ENCODE measurements at places on chromosomes 13 and 19.

- DNase-seq = no peak
Observed at GRCh38 chr19:18590273-18591272, 2.0 kb downstream of the REX1BD start.

GRCh38 chr19:58466089-58466759 lies 656 bp upstream of the ZNF324 start:
- no peak for DNase-seq

- no peak for DNase-seq
Observed at GRCh38 chr13:113660066-113660465, 2.1 kb upstream of the ATP4B start.

- DNase-seq = no peak
Observed at GRCh38 chr19:39997638-39998216, 867 bp downstream of the ZNF546 start.

DNA sequence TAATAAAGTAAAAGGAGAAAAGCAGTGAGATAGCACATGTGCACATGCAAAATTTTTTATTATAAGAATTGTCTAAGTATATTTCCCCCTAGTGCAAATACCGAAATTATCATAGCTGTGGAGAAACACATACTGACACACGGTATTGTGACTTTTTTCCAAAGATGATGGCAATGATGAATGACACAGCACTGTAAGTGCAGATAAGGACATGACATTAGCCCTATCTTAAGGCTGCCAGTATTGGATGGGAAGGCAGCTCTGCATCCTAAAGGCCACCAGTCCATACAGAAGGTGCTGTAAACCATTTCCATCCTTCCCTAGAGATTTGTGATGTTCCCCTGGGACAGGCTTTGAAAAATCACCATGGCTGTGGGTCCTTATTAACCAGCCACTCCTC lies 11.5 kb upstream of the MICU2 start:
- no peak for DNase-seq

GRCh38 chr13:35014606-35015213 lies 72.6 kb downstream of the NBEA start:
- no peak for DNase-seq

DNA sequence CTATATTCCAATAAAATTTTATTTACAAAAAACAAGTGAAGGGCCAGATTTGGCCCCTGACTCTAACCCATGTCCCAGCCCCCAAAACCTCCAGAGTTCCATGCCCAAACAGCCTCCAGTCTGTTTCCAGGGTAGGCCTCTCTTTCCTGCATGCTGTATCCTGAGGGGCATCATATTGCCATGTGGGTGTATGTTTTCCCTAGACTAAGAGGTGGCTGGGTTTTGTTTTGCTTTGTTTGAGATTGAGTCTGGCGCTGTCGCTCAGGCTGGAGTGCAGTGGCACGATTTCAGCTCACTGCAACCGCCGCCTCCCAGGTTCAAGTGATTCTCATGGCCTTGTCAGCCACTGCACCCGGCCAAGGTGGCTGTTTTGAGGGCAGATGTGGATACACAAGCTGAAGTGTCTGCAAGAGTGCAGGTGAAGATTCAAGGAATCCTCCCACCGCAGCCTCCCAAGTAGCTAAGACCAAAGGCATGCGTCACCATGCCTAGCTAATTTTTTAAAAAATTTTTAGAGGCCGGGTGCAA lies 23.6 kb upstream of the LSM14A start:
- no peak for DNase-seq

DNA sequence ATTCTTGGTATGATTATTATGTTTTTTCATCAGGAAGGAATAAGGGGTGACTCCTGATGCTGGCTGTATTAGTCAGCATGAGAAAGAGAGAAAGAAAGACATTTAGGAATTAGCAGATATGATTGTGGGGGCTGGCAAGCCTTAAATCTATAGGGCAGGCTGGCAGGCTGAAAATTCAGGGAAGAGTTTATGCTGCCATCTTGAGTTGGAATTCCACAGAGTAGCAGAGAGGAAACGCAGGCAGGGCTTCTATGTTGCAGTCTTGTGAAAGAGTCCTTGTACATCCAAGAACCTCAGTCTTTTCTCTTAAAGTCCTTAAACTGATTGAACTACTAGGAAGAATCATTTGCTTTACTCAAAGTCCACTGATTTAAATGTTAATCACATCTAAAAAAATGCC lies 262.7 kb upstream of the SLC10A2 start:
- DNase-seq = no peak

- DNase-seq = peak; percentile 98
Observed at GRCh38 chr19:15379083-15379998, at the start of gene AKAP8. Gene AKAP8 (minus strand): TSS chr19:15379787. CDS start chr19:15379731, 56 bp downstream.

DNA sequence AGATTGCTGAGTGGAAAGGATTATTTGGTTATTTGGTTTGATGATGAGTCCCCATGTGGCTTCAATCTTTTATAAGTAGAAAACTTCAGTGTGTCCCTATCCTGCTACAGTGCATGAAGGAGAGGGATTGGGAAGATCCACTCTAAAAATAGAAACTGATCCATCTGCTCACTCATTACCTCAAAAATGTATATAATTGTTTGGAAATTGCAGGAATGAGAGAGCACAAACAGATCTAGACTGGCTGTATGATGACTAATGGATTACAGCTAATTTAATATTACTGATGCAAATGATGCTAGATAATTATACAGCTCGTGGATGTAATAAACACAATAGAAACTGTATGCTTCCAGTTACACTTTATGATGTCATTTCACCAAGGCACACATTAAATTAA lies 625.3 kb upstream of the PRR20A start:
- no peak for DNase-seq

GRCh38 chr13:100176801-100177400 lies 88.0 kb downstream of the PCCA start:
- no peak for DNase-seq

GRCh38 chr19:55209693-55210472 lies 582 bp upstream of the PTPRH start:
- DNase-seq = no peak

- no peak for DNase-seq
Observed at GRCh38 chr13:24304620-24305019, 4.8 kb upstream of the C1QTNF9 start.

DNA sequence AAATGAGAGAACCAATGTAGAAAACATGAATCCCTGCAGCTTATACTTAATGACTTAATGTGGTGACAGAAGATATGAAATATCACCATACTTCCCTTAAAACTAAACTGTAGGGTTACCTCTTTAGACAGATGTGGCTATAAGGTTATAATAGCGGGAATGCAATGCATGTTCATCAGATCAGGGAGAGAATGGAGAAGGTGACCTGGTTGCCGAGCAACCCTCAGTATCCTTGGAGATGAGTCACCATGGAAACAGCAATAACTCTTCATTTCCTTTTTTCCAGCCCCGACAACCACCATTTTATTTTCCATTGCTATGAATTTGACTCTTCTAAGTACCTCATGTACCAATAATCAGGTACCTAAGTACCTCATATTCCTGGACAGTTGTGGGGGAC lies 28.0 kb upstream of the ZNF835 start:
- no peak for DNase-seq

- DNase-seq = no peak
Observed at GRCh38 chr19:5801796-5802619, 2.9 kb upstream of the NRTN start.

- no peak for DNase-seq
Observed at GRCh38 chr13:114319441-114319913, 5.2 kb downstream of the CHAMP1 start.

Measured in central memory CD4-positive, alpha-beta T cell (primary cell).